BJ (cell line): ENCODE measurements at places on chromosomes 12 and 14. TPM values are rescaled to one million over a fixed set of nuclear protein-coding genes. Genes with fewer than 3 reads are reported as not detected.

TMEM132D gene
- 0.02 TPM in 2 replicates for polyA plus RNA-seq

CACNA2D4 gene
- polyA plus RNA-seq: 0.39 TPM in 2 replicates

ANKS1B gene
- polyA plus RNA-seq: 0.27 TPM in 2 replicates

SERPINA1 gene
- 0.34 and 0.40 TPM in 2 replicates for polyA plus RNA-seq

P2RX7 gene
- 0.13 and 0.20 TPM in 2 replicates for polyA plus RNA-seq

PELI2 gene
- 8.5 and 10.5 TPM in 2 replicates for polyA plus RNA-seq

SLC6A15 gene
- polyA plus RNA-seq: 0.01 TPM in 1 of 2 replicates, not detected in the other

ATF7IP gene
- 8.1 and 10.2 TPM in 2 replicates for polyA plus RNA-seq

VAMP1 gene
- 12.5 and 23.3 TPM in 2 replicates for polyA plus RNA-seq

C14orf180 gene
- not detected in 2 replicates for polyA plus RNA-seq

WNT1 gene
- not detected in 2 replicates for polyA plus RNA-seq

VRK1 gene
- polyA plus RNA-seq: 3.7 and 6.9 TPM in 2 replicates

MSI1 gene
- not detected in 2 replicates for polyA plus RNA-seq

LMNTD1 gene
- polyA plus RNA-seq: 0.76 and 1.1 TPM in 2 replicates

BIN2 gene
- not detected in 2 replicates for polyA plus RNA-seq

FBLN5 gene
- 135 and 158 TPM in 2 replicates for polyA plus RNA-seq

ALDH1L2 gene
- polyA plus RNA-seq: 76.1 and 129 TPM in 2 replicates

ATXN2 gene
- 21.5 and 30.3 TPM in 2 replicates for polyA plus RNA-seq

OVCH1 gene
- 0.05 and 0.06 TPM in 2 replicates for polyA plus RNA-seq

RNASE3 gene
- polyA plus RNA-seq: not detected in 2 replicates

RNASE2 gene
- polyA plus RNA-seq: not detected in 2 replicates

EGLN3 gene
- polyA plus RNA-seq: 0.15 and 0.47 TPM in 2 replicates
